ENCODE measurements at places on chromosomes 16 and 17.

- no peak overlapping the region for H3K4me3 ChIP-seq
- no peaks in the 10 kb centered on the region for H3K4me1 ChIP-seq
- no peaks in the 10 kb centered on the region for H3K27me3 ChIP-seq
- DNase-seq = no peak
- H3K27ac ChIP-seq = no peak overlapping the region
- H3K36me3 ChIP-seq = no peaks in the 10 kb centered on the region
Observed at GRCh38 chr16:31229501-31229900, 12.6 kb upstream of the PYDC1 start.

GRCh38 chr17:76870377-76870714 lies 2.1 kb downstream of the MGAT5B start:
- DNase-seq = no peak
- no peak overlapping the region for H3K27ac ChIP-seq
- no peak overlapping the region for H3K4me3 ChIP-seq
- no peaks in the 10 kb centered on the region for H3K27me3 ChIP-seq
- H3K4me1 ChIP-seq = peaks cover 16% of the 10 kb centered on the region
- no peaks in the 10 kb centered on the region for H3K36me3 ChIP-seq

GRCh38 chr17:59963738-59964481 lies 630 bp downstream of the RNFT1 start:
- H3K4me3 ChIP-seq = peak overlapping the region; percentile 91
- peaks cover 21% of the 10 kb centered on the region for H3K4me1 ChIP-seq
- H3K27me3 ChIP-seq = no peaks in the 10 kb centered on the region

DNA sequence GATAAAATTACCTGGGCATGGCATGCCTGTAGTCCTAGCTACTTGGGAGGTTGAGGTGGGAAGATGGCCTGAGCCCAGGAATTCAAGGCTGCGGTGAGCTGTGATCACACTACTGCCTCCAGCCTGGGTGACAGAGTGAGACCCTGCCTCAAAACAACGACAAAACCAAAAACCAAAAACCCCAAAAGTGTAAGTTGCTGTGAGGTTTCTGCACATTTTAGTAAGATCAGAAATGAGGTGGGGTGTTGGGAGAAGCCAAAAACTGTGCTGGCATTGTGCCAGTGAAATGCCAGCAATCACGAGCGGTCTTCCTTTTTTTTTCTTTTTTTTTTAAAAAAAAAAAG lies 114.6 kb downstream of the PITPNC1 start:
- H3K27me3 ChIP-seq = no peaks in the 10 kb centered on the region
- no peak overlapping the region for H3K4me3 ChIP-seq
- no peaks in the 10 kb centered on the region for H3K4me1 ChIP-seq
- no peak for DNase-seq
- H3K27ac ChIP-seq = no peak overlapping the region

GRCh38 chr17:13426991-13427390 lies 174.7 kb downstream of the HS3ST3A1 start:
- H3K27me3 ChIP-seq = no peaks in the 10 kb centered on the region
- H3K27ac ChIP-seq = no peak overlapping the region
- no peak for DNase-seq

GRCh38 chr17:48544349-48545021 lies 424 bp downstream of the HOXB2 start:
- no peak overlapping the region for H3K4me3 ChIP-seq
- no peaks in the 10 kb centered on the region for H3K36me3 ChIP-seq
- H3K4me1 ChIP-seq = no peaks in the 10 kb centered on the region
- H3K27ac ChIP-seq = no peak overlapping the region
- no peaks in the 10 kb centered on the region for H3K27me3 ChIP-seq

DNA sequence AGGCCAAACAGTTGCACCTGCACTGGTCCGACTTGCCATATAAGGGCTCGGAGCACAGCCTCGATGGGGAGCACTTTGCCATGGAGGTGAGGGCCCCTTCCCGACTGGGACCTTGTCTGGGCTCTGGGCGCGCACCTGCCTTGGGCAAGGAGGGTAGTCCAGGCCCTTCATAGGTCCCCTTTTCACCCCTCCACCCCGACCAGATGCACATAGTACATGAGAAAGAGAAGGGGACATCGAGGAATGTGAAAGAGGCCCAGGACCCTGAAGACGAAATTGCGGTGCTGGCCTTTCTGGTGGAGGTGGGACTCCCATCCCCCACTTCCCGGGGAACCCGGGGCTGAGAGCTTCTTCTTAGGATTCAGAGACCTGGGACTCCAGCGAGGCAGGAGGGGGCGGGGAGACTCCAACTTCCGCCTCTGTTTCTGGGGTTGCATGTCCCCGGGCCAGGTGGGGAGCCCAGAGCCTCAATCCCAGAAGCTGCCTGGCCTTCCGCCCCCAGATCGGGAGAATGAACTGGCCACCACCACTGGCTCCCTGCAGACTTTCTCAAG lies 7.8 kb downstream of the CA4 start:
- H3K27ac ChIP-seq = no peak overlapping the region
- DNase-seq = no peak
- no peaks in the 10 kb centered on the region for H3K27me3 ChIP-seq
- H3K36me3 ChIP-seq = no peaks in the 10 kb centered on the region
- H3K4me3 ChIP-seq = no peak overlapping the region

DNA sequence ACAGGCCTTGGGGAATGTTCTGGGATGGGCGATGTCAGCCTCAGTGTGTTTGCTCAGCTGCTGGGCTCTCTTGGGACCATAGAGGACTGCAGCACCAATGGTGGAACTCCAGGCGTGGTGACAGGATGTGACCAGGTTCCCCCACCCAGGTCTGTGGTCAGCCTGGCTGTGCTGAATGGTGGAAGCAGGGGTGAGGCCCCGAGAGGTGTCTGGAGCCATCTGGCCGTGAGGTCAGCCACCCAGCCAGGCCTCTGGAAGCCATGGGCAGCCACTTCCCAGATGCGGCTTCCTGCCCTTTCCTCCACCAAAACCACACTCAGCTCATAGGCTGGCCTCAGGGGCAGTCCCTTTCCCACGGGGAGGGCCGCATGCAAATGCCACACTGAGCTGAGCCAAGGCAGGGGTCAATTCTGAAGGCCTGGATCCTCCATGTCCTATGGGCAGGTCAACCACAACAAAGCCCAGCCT lies 7.8 kb upstream of the MAPK7 start:
- H3K27me3 ChIP-seq = no peaks in the 10 kb centered on the region
- H3K4me1 ChIP-seq = 0 out of 2 replicates have a peak, but pooled peaks cover under 1% of the 10 kb centered on the region
- H3K27ac ChIP-seq = no peak overlapping the region

DNA sequence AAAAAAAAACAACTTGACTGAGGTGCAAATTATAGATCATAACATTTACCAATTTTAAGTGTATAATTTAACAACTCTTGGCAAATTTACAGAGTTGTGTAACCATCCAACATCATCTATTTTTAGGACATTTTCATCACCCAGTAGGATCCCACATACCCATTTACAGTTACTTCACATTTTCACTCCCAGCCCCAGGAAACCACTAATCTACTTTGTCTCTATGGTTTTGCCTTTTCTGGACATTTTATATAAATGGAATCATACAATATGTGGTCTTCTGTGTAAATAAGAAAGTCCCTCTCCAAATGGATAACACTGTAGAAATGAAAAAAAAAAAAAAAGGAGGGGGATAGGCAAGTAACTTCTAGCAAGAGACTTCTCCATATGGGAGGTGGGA lies 26.1 kb upstream of the XYLT1 start:
- no peaks in the 10 kb centered on the region for H3K27me3 ChIP-seq
- H3K36me3 ChIP-seq = no peaks in the 10 kb centered on the region
- no peaks in the 10 kb centered on the region for H3K4me1 ChIP-seq
- DNase-seq = no peak

GRCh38 chr16:78770353-78771091 lies 671.1 kb downstream of the WWOX start:
- H3K27me3 ChIP-seq = no peaks in the 10 kb centered on the region
- peak; percentile 74 for DNase-seq
- H3K27ac ChIP-seq = no peak overlapping the region

- H3K27ac ChIP-seq = no peak overlapping the region
- H3K4me3 ChIP-seq = no peak overlapping the region
- peaks cover 10% of the 10 kb centered on the region for H3K4me1 ChIP-seq
- H3K27me3 ChIP-seq = no peaks in the 10 kb centered on the region
- H3K36me3 ChIP-seq = no peaks in the 10 kb centered on the region
Observed at GRCh38 chr16:66523861-66524354, 26.0 kb downstream of the TK2 start.

DNA sequence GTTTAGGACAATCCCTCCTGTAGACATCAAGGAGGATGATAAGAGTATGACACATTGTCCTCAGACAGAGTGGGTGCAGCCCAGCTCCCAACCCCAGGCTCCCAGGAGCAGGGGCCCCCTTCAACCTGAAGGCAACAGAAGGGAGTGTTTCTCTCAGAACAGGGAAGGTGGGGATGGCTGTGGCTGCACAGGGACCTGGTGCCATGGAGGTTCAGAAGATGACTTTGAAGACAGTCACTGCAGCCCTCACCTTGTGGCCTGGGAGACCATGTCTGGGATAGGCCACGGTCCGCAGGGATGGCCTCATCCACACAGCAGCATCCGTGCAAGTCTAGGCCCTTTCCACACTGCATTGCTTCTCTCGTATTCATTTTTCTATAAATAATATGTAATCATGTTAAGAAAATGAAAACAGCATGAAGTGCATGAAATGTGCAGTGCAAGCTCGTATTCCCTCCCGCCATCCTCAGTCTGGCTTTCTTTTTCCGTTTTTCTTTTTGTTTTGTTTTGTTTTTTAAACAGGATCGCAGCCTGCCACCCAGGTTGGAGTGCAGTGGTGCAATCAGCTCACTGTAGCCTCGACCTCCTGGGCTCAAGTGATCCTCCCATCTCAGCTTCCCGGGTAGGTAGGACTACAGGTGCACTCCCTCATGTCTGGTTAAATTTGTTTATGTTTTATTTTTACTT lies 71.1 kb downstream of the METRNL start:
- H3K4me1 ChIP-seq = peaks cover 5% of the 10 kb centered on the region
- H3K36me3 ChIP-seq = no peaks in the 10 kb centered on the region
- peaks cover 6% of the 10 kb centered on the region for H3K27me3 ChIP-seq
- no peak overlapping the region for H3K4me3 ChIP-seq
- H3K27ac ChIP-seq = no peak overlapping the region
- no peak for DNase-seq

DNA sequence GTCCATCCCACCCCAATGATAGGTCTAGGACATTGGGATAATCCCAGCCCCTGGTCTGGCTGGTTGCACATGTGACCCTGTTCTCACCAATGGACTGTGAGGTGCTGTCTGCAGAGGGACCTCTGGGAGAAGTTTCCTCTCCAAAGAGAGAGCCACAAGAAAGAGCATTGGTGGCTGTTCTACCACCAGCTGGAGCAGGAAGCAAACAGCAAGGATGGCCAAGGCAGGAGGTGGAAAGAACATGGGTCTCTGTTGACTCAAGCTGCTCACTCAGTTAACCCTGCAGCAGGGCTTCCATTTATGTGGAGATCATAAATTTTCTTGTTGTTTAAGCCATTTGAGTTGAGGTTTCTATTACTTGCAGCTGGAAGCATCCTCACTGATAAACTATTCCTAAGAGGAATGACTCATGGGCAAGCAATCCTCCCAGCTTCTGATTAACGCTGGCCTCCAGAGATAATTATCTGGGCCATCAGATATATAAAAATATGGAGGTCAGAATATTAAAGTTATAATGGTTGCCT lies 52.6 kb downstream of the CYB5B start:
- no peaks in the 10 kb centered on the region for H3K36me3 ChIP-seq
- H3K4me3 ChIP-seq = no peak overlapping the region
- H3K27me3 ChIP-seq = no peaks in the 10 kb centered on the region
- no peak overlapping the region for H3K27ac ChIP-seq
- no peaks in the 10 kb centered on the region for H3K4me1 ChIP-seq
- no peak for DNase-seq

GRCh38 chr17:36600465-36600864 lies 918 bp upstream of the MRM1 start:
- H3K36me3 ChIP-seq = peaks cover 6% of the 10 kb centered on the region
- peak overlapping the region; percentile 82 for H3K4me3 ChIP-seq
- DNase-seq = no peak
- peaks cover 27% of the 10 kb centered on the region for H3K4me1 ChIP-seq
- H3K27ac ChIP-seq = peak overlapping the region; percentile 68
- H3K27me3 ChIP-seq = no peaks in the 10 kb centered on the region

Measured in Karpas-422 (cell line).